Activated CD8-positive, alpha-beta memory T cell treated with anti-CD3 and anti-CD28 coated beads for 24 hours (primary cell): ENCODE measurements at places on chromosomes 2 and 18.

- DNase-seq, result no peak
These were observed 26.1 kb upstream of the MMADHC start for GRCh38 chr2:149613704-149614103.

GRCh38 chr18:23225503-23225902, 90.2 kb downstream of the CABLES1 start:
- no peak for DNase-seq

GRCh38 chr2:67950919-67951318, 111.9 kb downstream of the C1D start:
- no peak for DNase-seq

GRCh38 chr18:46892842-46893241, 24.5 kb downstream of the PIAS2 start:
- no peak for DNase-seq

- DNase-seq, result no peak
These were observed 758.7 kb downstream of the TMEM182 start for GRCh38 chr2:103520547-103520946.

GRCh38 chr2:173851141-173851641, 114.0 kb downstream of the SP3 start:
- no peak for DNase-seq

- DNase-seq, result no peak
These were observed 128.8 kb downstream of the KCNJ3 start for GRCh38 chr2:154827286-154827685.

DNA sequence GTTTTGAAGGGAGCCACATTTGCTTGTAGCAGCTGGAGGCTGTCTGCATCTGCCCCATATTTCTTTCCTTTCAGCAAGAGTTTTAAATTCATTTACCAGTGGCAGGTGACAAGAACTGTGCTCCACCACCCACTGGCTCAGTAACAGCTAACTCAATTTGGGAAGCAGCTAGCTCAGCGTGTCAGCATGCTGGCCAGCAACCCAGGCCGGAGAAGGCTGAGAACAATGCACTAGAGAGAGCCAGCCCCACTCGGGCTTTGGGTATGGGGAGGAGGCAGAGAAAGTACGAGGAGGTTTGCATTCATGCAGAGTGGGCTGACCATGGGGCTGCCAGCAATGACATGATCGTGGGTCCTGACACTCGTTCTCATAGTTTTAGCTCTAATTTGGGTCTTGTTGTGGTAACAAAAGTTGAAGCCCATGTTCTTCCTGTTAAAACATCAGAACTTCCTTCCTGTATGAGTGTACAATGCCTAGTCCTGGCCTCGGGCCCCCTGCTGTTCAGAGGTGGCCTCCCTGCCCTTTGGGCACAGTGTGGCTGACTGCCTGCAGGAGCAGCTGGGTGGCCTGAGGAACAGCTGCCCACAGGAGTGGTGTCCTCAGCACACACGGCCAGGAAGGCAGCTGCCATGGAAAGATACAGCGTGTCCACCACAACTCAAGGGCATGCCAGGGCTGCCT, 23.0 kb downstream of the CDC42EP3 start:
- DNase-seq, result no peak

- no peak for DNase-seq
These were observed 232.3 kb downstream of the KLHL29 start for GRCh38 chr2:23617167-23617810.

DNA sequence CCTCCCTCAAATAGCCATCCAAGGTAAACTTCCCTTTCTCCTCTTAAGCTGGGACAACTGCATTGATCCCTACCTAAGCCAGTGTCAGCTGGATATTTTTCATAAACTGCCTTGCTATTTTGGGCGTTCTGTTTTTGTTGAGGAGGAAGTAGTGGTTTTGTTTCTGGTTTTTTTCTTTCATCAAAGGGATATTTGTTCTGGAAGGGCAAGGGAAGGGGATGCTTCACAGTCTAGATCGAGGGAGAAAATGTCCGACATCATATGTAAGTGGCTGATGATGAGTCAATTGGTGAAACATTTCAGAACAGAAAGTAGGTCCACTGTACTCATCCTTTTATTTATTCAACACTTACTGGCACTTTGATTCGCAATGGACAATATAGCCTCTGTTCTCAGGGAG, 31.0 kb downstream of the TANC1 start:
- DNase-seq, result no peak

GRCh38 chr2:230885463-230886130, 20.9 kb downstream of the ITM2C start:
- no peak for DNase-seq

- no peak for DNase-seq
These were observed 53.8 kb upstream of the STK17B start for GRCh38 chr2:196225213-196225612.

DNA sequence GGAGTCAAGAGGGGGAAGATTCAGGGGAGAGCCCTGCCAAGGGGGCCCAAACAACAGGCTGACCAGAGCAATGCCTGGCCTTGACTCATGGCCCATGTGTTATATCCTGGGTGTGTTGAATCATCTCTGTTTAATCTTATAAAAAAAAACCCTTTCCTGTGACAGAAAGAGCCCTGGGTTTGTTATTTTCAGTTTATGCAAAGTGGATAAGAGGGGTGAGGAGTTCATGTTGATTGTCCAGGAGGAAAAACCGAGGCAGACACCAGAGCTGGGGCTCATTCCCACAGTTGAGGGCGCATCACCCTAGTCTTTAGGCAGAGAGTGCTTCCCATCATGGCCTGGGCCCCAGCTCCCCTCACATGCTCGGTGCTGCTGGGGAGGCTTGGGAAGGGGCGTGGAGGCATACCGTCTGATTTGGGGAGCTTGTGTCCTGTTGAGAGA, 30.9 kb upstream of the IL37 start:
- no peak for DNase-seq

DNA sequence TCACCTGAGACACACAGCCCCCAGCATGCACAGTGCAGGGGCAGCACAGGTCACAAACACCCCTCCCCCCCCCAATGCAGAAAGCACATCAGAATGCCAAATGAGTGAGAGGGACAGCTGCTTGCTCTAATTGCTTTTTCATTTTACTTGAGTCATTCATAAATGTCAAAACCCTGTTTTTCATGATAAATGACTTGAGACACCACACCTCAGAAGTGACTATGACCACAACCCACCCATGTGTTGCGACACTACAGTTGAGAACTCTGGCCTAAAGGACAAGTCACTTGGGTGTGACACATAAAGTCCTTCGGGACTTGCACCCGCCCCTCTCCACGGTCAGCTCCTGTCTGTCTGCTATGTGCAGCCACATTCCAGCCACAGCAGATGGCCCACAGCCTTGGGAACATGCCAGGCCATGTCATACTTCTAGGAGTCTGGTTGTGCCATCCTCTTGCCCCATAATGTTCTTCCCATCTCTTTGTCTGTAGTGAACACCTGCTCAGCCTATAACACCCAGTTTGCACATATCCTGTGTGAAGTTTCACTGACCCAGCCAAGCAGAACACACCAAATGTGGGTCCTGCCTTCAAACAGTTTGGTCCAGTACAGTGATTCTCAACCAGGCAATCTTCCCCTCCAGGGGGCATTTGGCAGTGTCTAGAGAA, 30.2 kb upstream of the RIOK3 start:
- DNase-seq, result no peak

DNA sequence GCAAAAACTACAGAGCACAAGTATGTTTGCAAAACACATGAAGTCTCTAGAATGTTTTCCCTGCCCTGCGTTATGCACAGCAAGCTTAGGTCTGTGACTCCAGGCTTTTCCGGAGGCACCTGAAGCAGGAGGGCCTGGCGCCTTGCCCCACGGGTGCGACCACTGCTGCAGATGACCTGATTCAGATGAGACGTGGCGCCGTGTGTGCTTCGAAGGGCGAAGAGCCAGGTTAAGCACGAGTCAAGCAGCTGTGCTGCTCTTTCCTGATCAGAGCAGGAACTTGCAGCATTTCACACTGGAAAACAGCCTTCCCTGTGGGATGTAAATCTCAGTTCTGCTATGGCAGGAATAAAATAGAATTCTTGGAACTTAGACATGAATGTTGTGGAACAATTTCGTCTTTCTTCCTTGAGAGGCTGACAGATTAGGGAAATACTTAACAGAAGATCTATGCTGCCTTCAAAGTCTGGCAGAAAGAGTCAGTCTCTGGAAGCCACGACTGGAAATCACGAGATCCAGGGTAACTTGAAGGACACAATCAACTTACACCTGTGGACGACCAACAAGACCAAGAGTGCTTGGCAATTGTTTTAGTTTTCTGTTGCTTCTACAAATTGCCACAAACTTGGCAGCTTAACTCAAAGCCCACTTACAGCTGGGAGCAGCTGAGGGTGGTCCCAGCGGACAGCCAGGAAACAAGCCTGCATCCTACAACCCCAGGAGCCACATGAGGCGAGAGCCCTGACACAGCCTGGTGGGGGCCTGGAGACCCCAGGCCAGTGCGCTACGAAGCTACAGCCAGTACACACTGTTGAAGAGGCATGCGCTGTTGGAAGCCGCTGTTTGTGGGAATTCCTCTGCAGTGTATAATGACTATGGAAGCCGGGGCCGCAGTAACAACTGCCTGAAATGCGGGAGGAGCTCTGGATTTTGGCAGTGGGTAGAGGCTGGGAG, 42.9 kb downstream of the EIPR1 start:
- DNase-seq, result no peak

- DNase-seq, result peak; percentile 76
These were observed 7.0 kb upstream of the NDUFV2 start for GRCh38 chr18:9095297-9096006.

DNA sequence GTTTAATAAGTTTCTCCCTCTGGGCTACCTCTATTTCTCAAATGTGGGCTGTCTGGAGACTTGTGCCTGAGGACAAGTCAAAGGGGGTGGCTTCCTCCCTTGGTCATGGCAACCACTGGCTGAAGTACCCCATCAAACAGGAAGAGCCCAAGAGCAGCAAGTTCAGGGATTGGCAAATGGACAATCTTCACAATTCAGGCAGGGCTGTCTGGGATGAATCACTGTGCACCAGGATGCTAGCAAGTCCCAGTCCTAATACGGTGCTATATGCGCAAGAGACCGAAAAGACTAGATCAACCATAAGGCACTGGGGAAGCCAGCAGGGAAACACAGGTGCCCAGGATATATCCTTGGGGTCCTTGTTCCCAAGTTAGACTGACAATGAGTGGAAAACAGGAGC, 75.5 kb downstream of the ANTXR1 start:
- no peak for DNase-seq

DNA sequence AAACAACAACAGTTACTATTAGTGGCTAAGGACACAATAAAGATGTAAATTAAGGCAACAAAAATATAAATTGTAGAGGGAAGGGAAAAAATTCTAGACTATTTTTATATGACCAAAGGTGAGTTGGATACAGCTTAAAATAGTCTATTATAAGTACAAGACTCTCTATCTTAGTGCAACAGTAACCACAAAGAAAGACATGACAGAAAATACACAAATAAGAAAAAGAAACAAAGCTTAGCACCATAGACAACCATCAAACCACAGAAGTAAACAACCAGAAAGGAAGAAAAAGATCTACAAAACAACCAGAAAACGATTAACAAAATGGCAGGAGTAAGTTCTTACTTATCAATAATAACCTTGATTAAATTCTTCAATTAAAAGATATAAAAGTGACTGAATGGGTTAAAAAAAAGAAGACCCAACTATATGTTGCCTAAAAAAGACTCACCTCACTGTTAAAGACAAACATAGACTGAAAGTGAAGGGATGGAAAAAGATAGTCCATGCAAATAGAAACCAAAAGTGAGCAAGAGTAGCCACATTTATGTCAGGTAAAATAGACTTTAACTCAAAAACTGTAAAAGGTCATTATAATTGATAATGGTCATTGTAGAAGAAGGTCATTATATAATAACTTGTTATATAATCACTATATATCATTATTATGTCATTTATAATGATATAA, 62.5 kb downstream of the USP40 start:
- no peak for DNase-seq

- no peak for DNase-seq
These were observed 344.6 kb upstream of the ACVR2A start for GRCh38 chr2:147500229-147500628.

GRCh38 chr18:1240701-1241100, 336.0 kb downstream of the ADCYAP1 start:
- DNase-seq, result no peak
